ENCODE measurements at places on chromosomes 5 and 9.
A peak's percentile ranks its signal among the peaks of the same experiment; 100 is the strongest.

- peak; percentile 14 for DNase-seq
These were observed 7.5 kb downstream of the IRF1 start for GRCh38 chr5:132483101-132483500.

DNA sequence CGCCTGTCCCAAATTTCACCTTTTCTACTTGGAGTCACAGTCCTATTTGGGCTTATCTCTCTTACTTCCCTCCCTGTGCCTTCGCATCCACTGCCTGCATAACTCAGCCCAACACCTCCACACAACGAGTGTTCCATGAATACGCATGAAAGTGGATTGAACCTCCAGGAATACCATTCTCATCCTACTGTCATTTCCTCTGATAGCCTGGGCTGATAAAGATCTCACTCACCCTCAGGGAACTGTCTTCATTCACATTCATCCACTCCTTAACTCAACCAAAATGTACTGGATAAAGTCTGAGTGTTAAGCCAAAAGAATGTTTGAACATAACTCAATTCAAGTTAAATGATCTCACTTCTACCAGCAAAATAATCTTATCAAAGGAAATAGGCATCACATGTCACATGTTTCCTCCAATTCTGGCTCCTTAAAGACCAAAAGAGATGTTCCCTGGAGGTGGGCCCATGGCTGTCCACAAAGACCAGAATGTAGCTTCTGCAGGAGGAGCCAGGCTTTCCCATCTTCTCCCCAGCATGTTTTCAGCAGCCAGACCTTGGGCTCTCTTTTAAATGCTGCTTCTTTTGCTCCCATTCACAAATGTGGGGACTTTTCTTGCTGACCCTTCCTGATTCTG is 28.4 kb upstream of the TRIO start:
- no peak for DNase-seq

DNA sequence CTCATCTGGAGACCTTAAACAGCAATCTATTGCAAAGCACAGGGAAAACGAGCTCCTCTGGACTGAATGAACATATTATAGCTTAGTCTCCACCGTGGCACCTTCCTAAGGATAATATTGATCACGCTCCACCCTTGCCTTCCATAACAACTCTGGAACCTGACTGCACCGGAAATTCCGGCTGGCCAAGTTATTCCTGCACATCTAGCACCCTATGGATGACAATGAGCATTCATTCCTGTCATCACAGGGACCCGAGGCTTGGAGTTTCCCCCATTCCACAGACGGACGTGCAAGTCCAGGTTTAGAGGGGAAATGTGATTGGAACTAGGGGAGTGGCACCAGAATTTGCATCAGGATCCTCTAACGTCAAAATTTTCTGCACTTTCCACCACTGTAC is 27.5 kb downstream of the STK10 start:
- no peak for DNase-seq

DNA sequence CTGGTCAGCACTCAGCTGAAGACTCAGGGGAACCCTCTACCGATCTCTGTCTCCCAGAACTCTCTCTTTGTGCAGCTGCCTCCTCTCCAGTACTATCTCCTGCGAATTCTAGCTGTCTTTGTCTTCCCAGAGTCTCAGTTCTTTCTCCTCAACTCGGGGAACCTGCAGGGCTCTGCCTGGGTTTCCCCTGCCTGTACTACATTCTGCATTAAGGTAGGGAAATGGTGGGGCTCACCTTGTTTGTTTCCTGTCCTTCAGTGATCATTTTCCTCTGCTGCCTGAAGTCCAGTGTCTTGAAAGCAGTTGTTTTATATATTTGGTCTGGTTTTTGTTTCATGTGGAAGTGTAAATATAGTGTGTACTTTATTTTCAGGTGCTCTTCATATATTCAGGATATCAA is 43.1 kb upstream of the IGFBPL1 start:
- no peak for DNase-seq

DNA sequence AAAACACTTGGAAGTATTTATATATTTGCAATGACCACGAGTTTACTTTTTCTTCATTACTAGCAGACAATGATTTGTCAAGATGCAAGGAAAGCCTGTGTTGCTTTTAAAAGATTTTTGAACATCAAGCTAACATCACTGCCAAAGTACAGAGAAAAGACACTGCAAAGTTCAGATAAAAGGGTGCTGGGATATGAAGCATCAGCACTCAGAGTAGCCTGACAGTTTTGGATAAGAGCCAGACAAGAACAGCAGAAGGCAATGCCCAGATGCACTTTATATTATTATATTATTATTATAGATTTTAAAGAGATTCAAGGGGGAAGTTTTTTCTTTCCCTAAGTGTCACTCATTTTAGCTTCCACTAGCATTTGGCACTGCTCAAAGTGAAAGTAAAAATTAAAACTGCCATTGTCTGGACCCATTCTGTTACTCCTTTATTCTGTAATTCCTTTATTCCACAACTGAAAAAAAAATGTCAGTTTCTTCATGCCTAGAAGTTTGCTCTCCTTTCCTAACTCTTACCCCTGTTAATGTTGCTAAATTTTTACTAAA is 240.6 kb downstream of the EFNA5 start:
- DNase-seq: no peak

Measured in activated CD4-positive, alpha-beta memory T cell treated with anti-CD3 and anti-CD28 coated beads, Interleukin-2, amount 10 ng/mL, durations not matched to agents 7 days and 5 days (primary cell).